Activated CD4-positive, alpha-beta T cell treated with anti-CD3 and anti-CD28 coated beads for 4 hours (primary cell): ENCODE measurements at places on chromosomes 7 and 10.

DNA sequence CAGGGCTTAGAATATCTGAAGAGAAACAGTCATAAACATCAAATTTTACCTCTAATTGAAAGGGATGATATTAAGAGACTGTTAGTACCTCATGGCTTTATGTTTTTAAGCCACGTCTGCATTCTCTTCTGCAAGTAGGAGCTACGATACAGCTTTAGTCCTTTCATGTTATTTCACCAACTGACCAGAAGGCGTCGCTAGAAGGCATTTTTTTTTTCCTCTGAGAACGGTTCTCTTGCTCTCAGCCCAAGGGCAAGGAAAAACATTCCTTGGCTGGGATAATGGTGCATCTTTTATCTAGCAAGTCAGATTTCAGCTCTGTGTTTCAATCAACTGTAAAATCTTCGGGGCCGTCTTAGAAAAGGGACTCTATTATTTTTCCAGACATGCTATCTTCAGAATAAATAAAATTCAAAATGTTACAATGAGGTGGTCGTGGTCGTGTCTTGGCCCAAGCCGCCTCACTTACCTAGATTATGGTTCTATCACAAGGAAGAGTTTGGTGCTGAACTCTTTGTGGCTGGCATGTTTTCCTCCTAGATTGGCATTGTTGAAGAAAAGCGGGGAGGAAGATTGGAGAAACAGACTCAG, 41.6 kb upstream of the LYZL2 start:
- no peak for DNase-seq

GRCh38 chr10:10338339-10338738, 679.3 kb upstream of the CELF2 start:
- DNase-seq = no peak

GRCh38 chr7:35556515-35557471, 138.1 kb downstream of the HERPUD2 start:
- DNase-seq = no peak

DNA sequence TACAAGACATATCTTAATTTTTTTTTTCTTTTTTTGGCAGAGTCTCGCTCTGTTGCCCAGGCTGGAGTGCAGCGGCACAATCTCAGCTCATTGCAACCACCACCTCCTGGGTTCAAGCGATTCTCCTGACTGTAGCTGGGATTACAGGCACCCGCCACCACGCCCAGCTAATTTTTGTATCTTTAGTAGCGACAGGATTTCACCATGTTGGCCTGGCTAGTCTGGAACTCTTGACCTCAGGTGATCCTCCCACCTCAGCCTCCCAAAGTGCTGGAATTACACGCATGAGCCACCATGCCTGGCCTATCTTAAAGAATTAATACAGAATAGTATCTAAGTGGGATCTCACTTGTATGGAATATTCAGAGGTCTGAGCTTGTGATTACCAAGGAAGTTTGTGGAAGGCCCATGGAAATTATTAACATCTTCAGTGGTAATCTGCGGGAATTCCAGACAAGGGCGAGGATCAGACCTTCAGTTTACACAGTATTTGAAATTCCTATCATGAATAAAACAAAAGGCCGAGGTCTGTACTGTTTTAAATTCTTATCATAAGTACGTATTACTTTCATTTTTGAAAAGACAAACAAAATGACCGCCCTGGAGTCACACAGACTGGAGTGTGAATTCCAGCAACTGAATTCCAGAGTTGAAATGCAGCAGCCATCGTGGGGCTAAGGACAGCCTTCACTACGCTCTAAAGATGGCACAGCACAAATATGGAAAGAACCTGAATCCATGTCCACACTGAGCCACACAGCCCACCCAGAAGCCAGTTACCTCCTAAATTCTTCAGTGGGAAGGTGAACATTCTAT, 16.7 kb downstream of the GPRIN2 start:
- no peak for DNase-seq

DNA sequence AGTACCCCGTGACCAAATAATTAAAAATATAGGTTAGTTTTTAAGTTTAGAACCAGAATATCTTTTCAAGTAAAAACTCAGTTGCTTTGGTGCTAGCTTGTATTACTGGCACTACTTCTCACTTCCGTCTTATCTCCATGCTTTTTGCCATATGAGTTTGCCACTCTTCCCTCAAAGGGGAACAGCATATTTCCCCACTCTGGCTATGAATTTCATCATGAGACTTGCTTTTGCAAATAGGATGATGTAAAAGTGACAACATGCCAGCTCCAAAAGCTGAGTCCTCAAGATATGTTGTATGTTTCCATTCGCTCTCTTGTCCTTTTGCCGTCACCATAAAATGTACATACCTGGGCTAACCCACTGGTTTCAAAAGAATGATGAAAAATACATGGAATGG, 178.1 kb upstream of the SEMA3A start:
- DNase-seq = no peak

- no peak for DNase-seq
These were observed 30.0 kb upstream of the EIF5AL1 start for GRCh38 chr10:79482304-79482703.

GRCh38 chr7:4748231-4748681, 27.2 kb upstream of the AP5Z1 start:
- no peak for DNase-seq

- DNase-seq = no peak
These were observed 849.9 kb upstream of the GHITM start for GRCh38 chr10:83289373-83289772.

DNA sequence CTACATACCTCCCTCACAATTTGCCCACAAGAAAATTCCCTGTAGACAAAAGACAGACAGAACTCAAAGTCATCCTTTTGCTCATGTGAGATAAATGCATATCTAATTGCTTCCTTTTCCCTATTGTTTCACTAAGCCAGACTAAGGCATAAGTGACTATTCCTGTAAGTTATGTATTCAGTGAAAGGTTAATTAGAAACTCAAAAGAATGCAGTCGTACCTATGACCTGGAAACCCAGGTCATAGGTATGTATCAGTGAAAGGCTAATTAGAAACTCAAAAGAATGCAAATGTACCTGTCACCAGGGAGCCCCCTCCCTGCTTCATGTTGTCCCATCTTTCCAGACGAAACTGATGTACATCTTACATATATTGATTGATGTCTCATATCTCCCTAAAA, 10.3 kb upstream of the GARS1 start:
- no peak for DNase-seq

DNA sequence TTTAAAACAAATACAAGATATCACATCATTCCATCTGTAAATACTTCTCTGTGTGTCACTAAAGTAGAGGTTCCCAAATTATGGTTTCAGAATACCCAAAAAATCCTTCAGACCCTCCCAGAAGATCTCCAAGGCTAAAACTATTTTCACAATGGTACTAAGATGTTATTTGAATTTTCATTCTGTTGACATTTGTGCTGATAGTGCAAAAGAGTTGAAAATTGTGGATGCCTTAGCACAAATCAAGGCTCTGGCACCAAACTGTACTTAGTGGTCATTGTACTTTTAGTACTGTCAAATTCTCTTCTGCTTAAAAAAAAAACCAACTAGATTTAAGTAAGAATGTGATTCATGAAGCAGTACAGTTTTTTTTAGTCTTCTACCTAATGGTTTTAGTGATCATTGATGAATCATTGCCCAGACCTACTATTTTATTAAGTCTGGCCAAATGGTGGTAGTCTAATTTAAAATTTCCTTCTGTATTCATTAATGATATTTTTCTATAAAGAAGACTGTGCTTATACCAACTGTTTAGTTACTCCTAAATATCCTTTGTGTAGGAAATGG, 50.5 kb downstream of the TPST1 start:
- no peak for DNase-seq

DNA sequence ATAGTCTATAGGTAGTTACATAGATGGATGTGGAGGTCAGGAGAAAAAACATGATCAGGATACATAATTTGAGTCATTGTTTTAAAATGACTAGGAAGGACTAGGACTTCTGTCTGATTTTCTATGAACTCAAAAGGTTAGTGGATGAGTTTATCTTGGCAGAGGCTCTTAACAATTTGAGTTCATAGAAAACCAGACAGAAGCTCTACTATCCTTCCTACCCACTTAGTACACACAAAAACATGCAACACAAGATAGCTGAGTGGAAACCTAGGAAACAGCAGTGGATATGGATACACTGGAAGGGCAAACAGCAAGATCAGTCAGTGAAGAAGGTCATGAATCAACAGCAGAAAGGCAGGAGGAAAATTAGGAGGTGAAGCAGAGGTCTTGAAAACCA, 84.6 kb downstream of the VPS50 start:
- DNase-seq = no peak

- DNase-seq = no peak
These were observed 126.2 kb downstream of the LHPP start for GRCh38 chr10:124587811-124588211.

GRCh38 chr7:27141923-27142579, 1.4 kb downstream of the HOXA5 start:
- DNase-seq = no peak

- DNase-seq = no peak
These were observed 79.7 kb upstream of the FAM3C start for GRCh38 chr7:121475806-121476205.

GRCh38 chr10:944034-944831, 12.7 kb upstream of the LARP4B start:
- peak; percentile 61 for DNase-seq

- no peak for DNase-seq
These were observed 229.1 kb upstream of the MKLN1 start for GRCh38 chr7:131098527-131098926.

GRCh38 chr7:116665332-116665996, 6.5 kb upstream of the MET start:
- DNase-seq = no peak

- no peak for DNase-seq
These were observed 51.8 kb downstream of the TMEM209 start for GRCh38 chr7:130153211-130153908.

- DNase-seq = no peak
These were observed 36.8 kb downstream of the ST7 start for GRCh38 chr7:116990056-116990455.

GRCh38 chr10:124289851-124290795, 128.6 kb downstream of the OAT start:
- no peak for DNase-seq

DNA sequence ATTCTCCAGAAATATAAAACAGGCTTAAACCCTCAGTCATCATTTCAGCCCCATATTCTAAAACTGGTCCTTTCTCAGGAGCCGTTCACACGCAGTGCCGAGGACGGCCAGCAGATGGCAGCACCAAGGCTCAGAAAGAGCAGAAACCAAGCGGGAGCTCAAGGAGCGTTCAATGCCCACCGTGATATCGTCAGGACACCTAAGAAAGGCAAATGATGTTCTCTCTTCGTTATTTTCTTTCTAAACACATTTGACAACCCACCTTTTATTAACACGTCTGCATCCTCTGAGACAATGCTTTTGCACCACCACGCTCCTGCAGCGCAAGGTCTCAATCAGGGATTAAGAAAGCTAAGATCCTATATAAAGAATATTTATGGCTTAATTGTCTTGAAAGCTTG, 45.7 kb upstream of the RBM33 start:
- peak; percentile 59 for DNase-seq

GRCh38 chr7:90269163-90269562, 24.2 kb downstream of the CFAP69 start:
- DNase-seq = no peak

DNA sequence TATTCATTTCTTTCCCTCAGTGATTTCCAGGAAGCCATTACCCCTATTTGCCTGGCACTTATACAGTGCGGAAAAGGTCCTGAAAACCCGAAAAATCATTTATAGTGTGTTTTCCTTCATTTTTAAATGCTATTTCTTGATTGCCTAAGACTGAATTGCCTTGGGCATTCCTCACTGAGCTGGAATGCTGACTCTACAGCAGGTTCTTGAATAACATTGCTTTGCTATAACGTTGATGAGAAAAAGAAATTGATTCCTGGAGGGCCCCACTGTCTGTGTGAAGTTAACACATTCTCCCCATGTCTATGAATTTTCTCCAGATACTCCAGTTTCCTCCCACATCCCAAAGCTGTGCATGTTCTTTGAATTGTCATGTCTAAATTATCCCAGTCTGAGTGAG, 308.5 kb downstream of the EXOC4 start:
- DNase-seq = no peak

GRCh38 chr7:104933521-104933988, 80.5 kb upstream of the KMT2E start:
- DNase-seq = no peak

- DNase-seq = peak; percentile 46
These were observed 49.0 kb upstream of the NRBF2 start for GRCh38 chr10:63083904-63084689.
